ENCODE measurements at places on chromosomes 1 and 21. TPM values are rescaled to one million over a fixed set of nuclear protein-coding genes. Genes with fewer than 3 reads are reported as not detected.

GRCh38 chr1:174209347-174210187 lies 50.2 kb downstream of the RABGAP1L start:
- no peak for DNase-seq

DNA sequence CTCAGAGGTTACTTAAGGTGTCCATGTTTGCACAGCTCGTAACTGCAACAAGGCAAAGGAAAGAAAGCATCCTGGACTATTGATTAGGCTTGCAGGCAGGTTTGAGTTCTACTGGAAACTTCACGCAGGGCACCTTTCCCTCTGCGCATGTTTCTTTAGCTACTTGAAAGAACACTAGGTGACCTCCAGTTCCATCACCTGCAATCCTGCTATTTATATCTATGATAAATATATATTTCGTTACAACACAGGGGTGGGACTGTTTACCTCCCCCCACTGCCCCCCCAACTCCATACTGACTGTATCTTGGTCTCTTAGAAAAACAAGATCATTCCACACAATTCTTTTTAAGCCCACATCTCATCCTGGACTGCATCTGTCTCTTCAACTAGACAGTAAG lies 12.1 kb downstream of the SSBP3 start:
- DNase-seq, result no peak

The PEX14 gene
- total RNA-seq, result 24.4 TPM

- no peak for DNase-seq
These were observed 654.9 kb upstream of the PKN2 start for GRCh38 chr1:88029142-88029541.

The ALG14 gene
- 2.8 TPM for total RNA-seq

The KIF2C gene
- total RNA-seq, result 107 TPM

- no peak for DNase-seq
These were observed 20.9 kb upstream of the TACSTD2 start for GRCh38 chr1:58597996-58598395.

The FASLG gene
- 36.1 TPM for total RNA-seq

GRCh38 chr1:17765444-17766411 lies 10.6 kb downstream of the ACTL8 start:
- no peak for DNase-seq

- DNase-seq, result no peak
These were observed 219.1 kb upstream of the FMN2 start for GRCh38 chr1:239872626-239873025.

DNA sequence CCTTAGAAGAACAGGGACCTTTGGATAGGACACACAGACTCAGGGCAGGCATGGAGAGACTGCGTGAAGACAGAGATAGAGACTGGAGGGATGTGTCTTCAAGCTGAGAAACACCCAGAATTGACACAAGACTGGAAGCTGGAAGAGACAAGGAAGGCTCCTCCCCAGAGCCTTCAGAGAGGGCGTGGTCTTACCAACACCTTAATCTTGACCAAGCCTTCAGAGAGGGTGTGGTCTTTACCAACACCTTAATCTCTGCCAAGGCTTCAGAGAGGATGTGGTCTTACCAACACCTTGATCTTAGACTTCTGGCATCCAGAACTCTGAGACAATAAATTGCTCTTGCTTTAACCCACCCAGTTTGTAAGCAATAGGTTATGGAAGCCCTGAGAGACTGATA lies 481.4 kb upstream of the VAMP3 start:
- no peak for DNase-seq

- no peak for DNase-seq
These were observed 273.1 kb downstream of the MRPL39 start for GRCh38 chr21:25334046-25334730.

DNA sequence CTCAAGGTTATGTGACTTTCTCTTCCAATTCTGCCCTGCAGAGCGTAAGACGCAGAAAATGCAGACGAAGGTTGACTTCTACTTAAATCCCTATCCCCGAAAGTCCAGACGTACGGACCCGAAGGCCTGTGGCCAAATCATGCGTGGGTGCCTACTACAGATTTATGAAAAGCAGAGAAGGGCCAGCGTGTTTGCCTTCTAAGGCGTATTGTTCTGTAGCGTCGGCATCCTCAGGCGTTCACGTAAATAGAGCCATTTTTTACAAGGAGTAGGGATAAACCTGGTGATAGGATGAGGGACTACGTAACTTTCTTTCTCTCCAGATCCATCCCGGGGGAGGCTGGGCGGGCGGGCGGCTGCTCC lies 222 bp upstream of the GIPC2 start:
- no peak for DNase-seq

DNA sequence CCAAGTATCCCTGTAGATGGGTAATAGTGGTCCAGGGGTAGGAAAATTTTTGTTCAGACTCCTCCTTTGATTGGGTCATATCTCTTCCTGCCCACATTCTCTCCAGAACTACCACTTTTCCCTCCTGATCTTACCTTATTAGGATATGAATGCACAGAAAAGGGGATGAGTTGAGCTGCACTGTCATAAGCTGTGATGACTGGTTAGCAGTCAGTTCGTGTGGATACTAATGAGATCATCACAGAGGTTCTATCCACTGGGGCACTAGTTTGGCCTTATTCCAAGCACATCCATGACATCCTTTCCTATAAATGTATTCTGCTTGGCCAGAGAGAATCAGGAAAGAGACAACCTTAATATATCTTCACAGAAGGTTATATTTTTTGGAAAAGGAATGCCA lies 22.1 kb upstream of the TBX15 start:
- DNase-seq, result no peak

- peak; percentile 45 for DNase-seq
These were observed 31.1 kb downstream of the EDARADD start for GRCh38 chr1:236425031-236425663.

The CLIC4 gene
- 16.9 TPM for total RNA-seq

DNA sequence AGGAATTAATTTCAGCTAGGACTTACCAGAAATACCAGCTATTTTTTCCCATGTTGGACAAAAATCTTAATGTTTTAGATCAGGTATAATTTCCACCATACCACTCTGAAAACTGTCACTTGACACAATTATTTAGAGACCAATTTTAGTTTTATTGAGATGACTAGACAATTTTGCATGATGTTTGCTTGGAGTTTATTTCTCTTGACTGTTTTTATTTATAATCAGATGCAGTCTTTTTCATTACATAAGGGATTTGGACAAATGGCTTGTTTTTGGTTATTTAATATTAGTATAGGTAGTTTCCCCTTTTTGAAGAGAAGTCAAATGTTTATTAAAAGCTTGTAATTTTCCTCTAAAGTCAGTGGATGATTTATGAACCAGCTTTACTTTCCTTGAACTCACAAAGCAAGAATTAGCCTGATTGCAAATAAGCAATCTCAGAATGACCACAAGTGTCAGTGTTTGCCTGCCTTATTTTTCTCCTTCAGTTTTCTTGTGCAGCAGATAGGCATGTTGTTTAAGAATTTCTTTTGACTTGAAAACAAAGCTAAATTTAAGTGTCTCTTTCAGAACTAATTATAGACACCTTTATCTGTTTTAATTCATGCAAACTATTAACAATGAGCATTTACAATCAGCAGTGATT lies 3.8 kb upstream of the B3GALT2 start:
- DNase-seq, result no peak

DNA sequence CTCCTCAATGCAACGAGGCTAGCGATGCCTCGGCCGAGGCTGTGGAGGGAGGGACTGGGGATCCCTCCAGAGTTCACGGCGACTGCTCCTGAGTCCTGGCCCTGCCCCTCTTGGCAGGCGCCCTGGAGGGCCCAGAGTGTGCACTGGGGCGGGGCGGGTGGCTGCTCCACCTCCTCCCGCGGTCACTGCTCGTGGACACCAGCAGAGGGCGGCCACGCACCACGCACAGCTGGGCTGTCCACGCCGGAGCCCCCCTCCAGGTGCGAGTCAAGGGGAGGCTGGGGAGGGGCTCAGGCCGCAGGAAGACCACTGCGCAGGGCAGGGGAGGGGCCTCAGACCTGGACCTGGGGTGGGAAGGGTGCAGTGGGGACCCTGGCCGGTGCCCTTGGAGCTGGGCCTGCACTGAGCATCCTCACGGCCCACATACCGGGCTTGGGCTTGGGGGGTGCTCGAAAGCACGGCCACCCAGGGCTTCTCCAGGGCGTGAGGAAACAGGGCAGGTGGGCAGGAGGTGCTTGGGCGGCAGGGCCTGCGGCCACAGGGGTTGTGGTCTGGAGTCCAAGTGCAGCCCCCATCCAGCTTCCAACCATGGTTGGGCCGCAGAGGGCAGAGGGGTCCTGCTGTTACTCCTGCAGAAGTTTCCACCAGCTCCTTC lies 20.6 kb upstream of the TTC34 start:
- DNase-seq, result no peak

DNA sequence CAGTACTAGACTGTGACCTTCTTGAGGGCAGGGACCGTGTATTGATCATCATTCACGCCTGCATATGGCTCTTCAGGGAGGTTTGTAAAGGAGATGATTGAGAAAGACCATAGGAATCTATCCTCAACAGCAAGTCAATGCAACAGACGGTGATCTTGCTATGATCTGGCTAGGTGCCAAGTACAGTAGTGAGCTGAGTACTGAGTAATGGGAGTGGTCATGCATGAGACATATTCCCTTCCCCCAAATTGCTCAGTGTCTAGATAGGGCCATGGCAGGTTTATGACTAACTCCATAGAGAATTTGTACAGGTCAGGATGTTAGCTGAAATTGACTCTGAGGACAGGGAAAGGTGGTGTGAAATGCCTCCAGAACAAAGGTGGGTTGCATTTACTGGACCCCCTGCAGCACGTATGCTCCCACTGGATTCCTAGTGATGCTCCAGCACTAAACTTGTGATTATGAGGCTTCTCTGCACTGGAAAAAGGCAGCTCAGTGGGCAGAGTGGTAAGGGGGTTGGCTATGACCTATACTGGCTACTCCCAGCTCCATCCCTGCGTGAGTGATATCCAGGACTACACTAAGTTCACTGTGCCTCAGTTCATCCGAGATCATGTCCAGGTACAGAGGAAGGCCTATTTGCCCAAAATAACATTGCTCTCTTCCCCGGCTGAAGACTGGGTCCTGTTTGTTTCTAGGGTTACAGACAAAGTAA lies 37.2 kb downstream of the KCNJ6 start:
- DNase-seq, result no peak

The AADACL3 gene
- not detected for total RNA-seq

DNA sequence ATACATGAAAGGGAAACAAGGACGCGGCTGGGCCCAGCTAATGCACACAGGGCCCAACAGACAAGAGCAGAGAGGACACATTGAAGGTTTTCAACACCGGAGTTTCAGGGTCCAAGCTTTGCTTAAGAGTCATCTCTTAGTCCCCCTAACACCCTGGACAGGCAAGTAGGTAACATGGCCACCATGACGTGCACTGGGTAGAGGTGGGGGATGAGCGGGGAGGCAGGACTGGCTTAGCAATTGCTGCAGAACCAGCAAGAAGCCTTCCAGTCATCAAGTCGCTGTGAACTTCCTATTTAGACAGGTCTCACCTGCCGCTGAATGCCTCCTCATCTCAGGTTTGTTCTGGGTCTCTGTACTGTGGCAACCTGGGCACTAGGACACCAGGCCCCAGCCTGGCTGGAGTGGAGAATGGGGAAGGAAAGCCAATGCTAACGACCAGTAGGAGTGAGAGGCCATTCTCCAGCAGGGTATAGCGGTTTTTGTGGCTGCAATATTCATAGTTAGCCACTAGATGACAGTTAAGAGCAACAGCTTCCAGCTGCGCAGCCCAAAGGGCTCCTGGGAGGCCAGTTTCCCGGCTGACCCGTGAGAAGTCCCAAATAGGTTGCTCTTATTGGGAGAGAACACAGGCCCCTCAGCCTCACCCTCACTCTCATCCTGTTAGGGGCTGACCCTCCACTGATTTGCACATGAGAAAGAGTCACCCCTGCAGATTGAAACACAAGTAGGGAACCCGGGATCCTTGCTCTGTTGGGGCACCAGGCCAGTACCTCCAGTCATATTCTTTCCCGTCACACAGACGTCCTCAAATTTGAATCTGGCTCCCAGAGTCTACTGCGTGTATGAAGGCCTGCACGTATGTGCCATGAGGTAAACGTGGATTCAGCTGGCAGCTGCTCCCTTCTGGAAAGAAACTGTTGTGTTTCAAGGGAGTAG lies 6.0 kb upstream of the PIGC start:
- peak; percentile 60 for DNase-seq

GRCh38 chr1:11934302-11935056 lies at the start of gene PLOD1:
Gene PLOD1 (plus strand): TSS chr1:11934717. CDS start chr1:11934780, 63 bp downstream.
- DNase-seq, result peak; percentile 93

DNA sequence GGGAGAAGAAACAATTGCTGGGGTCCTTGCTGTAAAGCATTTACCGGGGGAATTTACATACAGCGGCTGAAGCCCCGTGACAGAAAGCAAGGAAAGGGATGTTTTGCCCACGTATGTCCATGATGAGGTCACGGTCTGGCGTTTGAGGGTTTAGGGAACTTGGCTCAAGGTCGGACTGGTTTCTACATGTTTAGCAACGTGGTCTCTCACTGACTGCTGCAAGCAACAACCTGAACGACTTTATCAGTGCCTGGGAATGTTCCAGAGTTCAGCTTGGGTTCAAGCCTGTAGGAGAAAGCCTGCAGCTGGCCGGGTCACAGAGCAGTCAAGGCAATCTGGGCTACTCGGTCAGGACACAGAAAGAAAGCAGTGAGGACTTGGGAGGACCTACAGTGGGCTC lies 323.3 kb downstream of the AJAP1 start:
- no peak for DNase-seq

DNA sequence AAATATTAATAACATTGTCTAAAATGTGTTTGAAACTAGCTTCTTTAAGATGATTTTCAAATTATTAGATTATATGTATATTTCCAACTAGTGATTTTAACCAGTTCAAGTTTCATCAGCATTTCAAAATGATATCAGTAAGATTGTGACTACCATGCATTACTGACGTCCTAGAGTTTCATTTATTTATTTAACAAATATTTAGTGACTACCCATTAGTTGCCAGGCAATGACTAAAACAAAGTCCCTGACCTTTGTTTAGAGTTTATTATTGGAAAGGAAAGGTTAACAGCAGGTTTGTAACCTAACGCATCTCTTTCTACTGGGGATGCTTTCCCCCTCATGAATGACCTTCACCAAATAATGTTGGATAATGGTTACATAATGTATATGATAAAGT lies 7.6 kb upstream of the C4BPB start:
- no peak for DNase-seq

- DNase-seq, result peak; percentile 30
These were observed 105.3 kb downstream of the ADARB1 start for GRCh38 chr21:45179568-45180245.

DNA sequence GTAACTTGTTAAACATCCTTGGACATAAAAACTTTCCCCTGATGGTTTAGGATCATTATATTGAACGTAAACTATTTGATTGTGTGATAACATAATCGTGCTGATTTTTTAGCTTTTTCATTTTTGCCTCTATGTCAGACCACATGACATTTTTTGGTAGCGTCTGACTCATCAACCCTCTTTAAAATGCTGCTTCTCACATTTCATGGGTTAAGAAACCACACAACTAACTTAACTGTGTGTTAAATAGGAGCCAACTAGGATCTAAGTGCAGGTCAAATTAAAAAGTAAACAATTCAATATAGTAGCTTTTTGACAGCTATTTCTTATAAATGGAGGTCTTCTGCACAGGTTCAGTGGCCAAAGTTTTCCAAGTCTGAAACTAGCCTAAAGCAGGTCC lies 9.8 kb downstream of the BTG3 start:
- DNase-seq, result no peak

The AMPD2 gene
- total RNA-seq, result 113 TPM
